ENCODE measurements at places on chromosomes 16 and 17.

- no peak for DNase-seq
Measured at GRCh38 chr16:28155293-28155692, 56.5 kb downstream of the XPO6 start.

DNA sequence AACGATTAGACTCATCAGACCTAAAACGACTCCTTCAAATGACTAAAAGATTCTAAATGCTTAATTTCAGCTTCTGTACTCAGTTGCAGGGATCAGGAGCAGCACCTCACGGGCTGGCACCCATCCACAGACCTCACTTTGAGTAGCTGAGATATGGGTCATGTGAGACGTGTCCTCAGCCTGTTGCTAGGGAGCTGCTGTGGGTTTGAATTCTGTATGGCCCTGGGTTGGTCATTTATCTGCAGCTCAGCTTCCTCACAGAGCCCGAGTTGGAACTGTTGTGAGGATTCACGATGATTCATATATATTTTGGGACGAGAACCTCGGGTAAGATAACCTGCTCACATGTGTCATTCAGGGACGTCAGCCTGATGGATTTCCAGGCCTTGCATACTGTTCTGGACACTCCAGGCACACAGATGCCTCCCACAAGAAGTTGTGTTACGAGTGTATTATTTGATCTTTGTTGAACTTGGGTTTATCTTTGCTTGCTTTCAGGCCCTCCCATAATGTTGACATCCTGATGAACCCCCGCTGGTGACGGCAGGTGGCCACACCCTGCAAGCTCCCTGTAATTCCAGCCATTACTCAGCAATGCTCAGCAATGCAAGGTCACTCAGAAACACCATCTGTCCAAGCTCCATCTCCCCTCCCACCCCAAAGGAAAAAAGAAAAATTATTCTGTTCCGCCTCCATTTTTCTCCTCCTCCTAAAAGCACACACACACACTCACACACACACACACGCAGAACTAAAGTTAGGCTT, 137.6 kb downstream of the RBFOX3 start:
- no peak for DNase-seq

GRCh38 chr17:48632579-48633265, 6.6 kb upstream of the HOXB9 start:
- DNase-seq = no peak

DNA sequence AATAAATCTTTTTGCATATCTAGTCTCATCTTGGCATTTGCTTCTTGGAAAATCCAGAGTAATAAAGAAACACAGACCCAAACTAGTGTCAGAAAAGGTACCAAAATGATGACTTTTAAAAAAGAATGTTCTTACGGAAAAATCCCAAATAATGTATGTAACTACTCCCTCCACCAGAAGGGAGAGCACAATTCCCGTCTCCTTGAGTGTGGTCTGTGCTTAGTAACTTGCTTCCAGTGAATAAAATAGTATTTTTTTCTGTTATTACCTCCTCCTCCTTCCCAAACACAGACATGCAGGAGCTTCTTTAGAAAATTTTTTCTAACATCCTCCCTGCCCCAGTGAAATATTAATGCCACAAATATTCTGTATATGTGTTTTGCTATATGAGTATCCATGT, 358.1 kb downstream of the ZFHX3 start:
- DNase-seq = no peak

- DNase-seq = no peak
Measured at GRCh38 chr17:81821603-81822311, 11.3 kb downstream of the MCRIP1 start.

All from activated CD8-positive, alpha-beta memory T cell treated with anti-CD3 and anti-CD28 coated beads for 4 hours (primary cell).